ENCODE measurements at places on chromosomes 11 and 22. TPM values are rescaled to one million over a fixed set of nuclear protein-coding genes. Genes with fewer than 3 reads are reported as not detected.
A peak's percentile ranks its signal among the peaks of the same experiment; 100 is the strongest.

RBM4 gene
- polyA plus RNA-seq = 121 TPM

NLRP14 gene
- 0.09 TPM for polyA plus RNA-seq

GRCh38 chr22:36873614-36874308, 13.0 kb downstream of the NCF4 start:
- DNase-seq = no peak

GRCh38 chr11:7844986-7845385, 48.2 kb upstream of the OR5P2 start:
- no peak for DNase-seq

SLC22A9 gene
- 0.02 TPM for polyA plus RNA-seq

KIAA1671 gene
- polyA plus RNA-seq = 8.0 TPM

BIRC2 gene
- 95.9 TPM for polyA plus RNA-seq

TMEM191C gene
- polyA plus RNA-seq = 5.1 TPM

PKDREJ gene
- 0.02 TPM for polyA plus RNA-seq

KCNE3 gene
- 2.1 TPM for polyA plus RNA-seq

- DNase-seq = no peak
Observed at GRCh38 chr11:87022254-87022653, 15.5 kb upstream of the TMEM135 start.

- DNase-seq = no peak
Observed at GRCh38 chr22:29658176-29658575, 54.7 kb downstream of the NF2 start.

GRCh38 chr11:77063407-77063806, 3.4 kb upstream of the CAPN5 start:
- no peak for DNase-seq

GLB1L3 gene
- 1.8 TPM for polyA plus RNA-seq

DNA sequence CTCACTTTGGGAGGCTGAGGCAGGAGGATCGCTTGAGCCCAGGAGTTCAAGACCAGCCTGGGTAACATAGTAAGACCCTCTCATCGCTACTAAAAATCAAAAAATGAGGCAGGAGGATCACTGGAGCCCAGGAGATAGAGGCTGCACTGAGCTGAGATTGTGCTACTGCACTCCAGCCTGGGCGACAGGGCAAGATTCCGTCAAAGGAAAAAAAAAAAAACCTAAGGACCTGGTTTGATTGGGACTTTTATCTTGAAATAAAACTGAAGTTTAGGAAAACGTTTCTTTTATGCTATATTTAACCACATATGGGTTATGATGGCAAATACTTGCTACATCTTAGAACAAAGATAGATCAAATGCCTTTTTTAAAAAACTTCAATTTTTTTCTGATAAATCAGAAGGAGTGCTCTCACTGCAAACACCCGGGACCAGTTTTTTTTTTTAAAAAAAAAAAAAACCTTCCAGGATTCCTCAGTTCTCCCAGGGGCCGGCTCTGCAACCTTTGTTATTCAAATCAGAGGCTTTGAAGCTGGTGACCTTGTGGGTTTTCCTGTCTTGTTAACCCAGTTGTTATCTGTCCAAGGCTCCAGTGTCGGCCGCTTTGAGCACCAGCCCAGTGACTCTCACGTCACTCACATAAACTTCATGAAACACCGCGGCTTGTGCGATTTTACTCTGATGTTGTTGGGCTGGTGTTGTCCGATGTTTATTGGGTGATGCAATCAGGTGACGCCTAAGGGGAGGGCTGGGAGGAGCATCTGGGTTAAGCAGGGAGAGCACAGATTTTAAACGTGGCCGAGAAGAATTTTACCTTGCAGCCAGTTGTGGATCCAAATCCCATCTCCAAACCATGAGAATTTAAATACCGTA, 24.7 kb upstream of the SLC22A12 start:
- peak; percentile 32 for DNase-seq

DNA sequence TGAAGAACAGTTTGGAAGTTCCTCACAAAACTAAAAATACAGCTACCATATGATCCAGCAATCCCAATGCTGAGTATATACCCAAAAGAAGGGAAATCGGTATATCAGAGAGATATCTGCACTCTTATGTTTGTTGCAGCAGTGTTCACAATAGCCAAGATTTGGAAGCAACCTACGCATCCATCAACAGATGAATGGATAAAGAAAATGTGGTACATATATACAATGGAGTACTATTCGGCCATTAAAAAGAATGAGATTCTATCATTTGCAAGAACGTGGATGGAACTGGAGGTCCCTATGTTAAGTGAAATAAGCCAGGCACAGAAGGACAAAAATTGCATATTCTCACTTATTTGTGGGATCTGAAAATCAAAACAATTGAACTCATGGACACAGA, 46.5 kb downstream of the XRRA1 start:
- DNase-seq = no peak

DNA sequence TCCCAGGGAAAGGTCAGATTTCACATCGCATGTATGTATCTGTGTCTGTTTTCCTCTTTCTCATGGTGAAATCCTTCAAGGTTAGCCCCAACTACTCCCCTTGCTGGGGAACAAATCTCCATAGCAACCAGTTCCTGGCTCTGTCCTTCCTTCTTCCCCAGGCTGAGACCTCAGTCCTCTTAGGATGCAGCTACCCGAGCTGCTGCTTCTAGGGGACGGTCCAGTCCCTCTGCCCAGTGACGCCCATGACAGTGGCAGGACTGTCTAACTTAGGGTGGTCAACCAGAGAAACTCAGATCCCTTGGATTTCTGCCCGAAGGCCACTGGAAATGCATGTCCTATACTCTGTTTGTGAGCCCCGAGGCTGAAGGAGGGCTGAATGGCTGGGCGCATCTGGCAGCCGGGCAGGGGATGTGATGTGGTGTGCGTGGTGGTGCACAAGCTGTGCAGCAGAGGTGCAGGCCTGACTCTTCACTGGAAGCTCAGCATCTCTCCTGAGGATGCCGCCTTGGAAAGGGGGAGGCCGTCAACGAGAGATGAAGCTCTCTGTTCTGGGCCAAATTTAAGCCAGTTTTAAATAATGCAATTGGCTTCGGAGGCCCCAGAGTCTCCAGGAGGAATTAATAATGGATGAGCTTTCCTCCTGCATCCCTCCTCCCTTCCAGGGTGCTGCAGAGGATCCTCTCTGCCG, 118.7 kb upstream of the B3GAT1 start:
- no peak for DNase-seq

BAD gene
- 64.1 TPM for polyA plus RNA-seq

- DNase-seq = no peak
Observed at GRCh38 chr11:86595451-86595850, 77.0 kb downstream of the ME3 start.

GRCh38 chr22:19723983-19724827, 866 bp downstream of the GP1BB start:
- DNase-seq = no peak

EXPH5 gene
- 1.8 TPM for polyA plus RNA-seq

DNA sequence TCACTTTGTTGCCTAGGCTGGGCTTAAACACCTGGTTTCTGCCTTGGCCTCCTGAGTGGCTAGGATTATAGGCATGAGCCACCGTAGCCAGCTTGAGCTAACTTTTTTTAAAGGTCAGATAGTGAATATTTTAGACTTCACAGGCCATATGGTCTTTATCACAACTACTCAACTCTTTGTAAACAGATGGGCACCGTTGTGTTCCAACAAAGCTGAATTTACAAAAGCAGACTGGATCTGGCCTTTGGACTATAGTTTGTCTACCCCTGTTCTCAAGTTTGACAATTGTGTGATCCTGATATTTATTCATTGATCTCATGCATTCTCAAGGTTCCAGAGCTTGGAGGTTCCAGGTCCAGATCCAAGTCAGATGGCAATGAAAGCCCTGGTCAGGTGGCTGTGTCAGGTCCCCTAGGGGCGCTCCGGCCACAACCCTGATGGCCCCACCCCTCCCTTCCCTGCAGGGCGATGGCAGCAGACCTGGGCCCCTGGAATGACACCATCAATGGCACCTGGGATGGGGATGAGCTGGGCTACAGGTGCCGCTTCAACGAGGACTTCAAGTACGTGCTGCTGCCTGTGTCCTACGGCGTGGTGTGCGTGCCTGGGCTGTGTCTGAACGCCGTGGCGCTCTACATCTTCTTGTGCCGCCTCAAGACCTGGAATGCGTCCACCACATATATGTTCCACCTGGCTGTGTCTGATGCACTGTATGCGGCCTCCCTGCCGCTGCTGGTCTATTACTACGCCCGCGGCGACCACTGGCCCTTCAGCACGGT, 15.8 kb downstream of the P2RY2 start:
- no peak for DNase-seq

DNA sequence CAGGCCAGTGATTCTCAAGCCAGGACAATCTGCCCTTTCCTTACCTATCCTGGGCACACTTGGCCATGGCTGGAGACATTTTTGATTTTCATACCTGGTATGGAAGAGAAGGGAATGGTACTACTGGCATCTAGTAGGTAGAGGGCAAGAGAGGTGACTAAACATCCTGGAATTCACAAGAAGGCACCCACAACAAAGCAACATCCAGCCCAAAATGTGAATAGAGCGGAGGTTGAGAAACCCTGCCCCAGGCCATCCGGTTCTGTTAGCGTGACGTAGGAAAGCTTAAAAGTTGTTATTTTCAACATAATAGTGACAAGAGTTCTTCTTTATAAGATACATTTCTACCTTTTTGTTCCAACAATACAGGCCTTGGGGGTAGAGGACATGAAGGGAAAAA, 114.9 kb upstream of the ALX4 start:
- no peak for DNase-seq

DNA sequence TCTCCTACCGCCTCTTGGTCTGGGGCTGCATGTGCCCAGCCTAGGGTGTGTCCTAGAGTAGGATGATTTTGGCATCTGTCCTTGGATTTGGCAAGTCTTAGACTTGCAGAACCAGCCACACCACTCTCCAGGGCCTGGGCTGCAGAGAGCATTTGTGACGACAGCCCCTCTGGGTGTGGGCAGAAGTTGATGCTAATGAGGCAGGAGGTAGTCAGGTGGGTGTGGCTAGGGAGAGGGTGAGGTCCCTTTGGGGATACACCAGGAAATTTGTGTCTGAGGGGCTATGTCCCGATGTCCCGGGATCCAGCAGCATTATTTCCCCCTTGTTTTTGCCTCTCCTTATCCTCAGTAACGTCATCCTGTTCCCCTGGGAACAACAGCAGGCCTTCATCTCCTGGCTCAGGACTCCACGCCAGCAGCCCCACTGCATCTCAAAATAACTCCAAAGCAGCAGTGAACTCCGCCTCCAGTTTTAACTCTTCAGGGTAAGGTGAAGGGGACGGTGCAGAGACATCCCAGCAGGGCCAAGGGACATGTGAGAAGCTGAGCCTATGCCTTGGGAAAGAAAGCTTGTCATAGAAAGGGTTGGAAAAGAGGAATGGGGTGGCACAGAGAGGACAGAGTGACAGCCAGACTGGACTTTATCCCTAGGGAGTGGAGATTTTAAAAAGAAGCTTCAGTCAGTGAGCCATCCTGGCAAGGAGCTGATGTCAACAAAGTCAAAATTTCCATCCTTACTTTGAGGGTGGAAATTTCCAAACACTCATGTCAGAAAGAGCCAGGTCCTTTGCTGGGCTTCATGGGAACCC, 8.0 kb upstream of the TLCD5 start:
- no peak for DNase-seq

DNA sequence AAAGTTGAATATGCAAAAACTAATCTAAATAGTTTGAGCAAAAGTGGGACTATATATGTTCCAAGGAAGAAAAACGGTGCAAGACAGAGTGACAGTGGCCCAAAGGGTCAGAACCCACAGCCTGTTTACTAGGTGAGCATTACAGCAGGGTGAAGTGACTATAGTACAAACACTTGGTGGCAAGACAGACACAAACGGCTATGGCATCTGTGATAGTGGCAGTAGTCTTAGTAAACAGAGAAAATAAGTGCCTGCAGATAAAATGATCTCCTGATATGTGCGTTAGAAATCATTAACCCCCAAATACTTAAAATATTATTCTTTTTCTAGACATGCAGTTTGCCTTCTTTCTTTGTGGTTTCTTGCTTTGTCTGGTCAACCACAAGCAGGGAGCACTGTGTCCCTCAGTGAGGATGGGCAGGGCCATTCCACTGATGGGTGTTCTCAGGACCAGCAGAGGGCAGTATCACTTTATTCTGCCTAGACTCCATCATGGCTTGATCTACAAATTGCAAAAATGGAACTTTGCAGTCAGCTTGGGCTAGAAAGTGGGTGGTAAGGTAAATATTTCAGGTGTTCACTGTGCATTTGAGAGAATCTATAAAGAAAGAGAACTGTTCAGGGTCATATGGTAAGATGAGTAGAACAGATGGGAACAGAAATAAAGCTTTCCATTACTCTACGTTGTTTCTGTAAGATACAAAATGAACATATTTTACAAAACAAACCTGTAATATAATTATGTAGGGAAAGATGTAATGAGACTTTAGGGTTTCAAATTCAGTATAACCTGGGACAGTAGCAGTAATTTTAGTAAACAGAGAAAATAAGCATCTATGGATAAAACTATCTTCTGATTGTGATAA, 198.2 kb downstream of the SWAP70 start:
- peak; percentile 28 for DNase-seq

- no peak for DNase-seq
Observed at GRCh38 chr22:49398115-49398514, 429.6 kb downstream of the BRD1 start.

DNA sequence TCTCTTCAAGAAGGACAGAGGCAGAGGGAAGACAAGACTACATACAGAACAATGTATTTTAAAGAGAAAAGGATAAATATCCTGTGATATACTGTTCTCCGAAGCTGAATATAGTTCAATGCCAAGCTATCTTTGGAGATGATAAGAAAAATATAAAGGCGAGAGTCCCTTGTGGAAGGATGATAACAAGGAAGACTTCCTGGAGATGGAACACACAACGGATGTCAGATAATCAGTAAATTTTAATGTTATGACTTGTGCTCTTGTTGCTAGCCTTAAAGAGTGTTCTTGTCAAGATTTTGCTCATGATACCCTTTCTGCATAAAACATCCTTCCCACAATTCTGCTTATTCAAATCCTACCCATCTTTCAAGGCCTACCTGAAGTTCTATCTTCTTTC, 6.8 kb upstream of the CTR9 start:
- no peak for DNase-seq

- DNase-seq = no peak
Observed at GRCh38 chr11:26834601-26835000, 112.7 kb upstream of the SLC5A12 start.

- DNase-seq = no peak
Observed at GRCh38 chr11:101917226-101917625, 904 bp upstream of the ANGPTL5 start.

DNA sequence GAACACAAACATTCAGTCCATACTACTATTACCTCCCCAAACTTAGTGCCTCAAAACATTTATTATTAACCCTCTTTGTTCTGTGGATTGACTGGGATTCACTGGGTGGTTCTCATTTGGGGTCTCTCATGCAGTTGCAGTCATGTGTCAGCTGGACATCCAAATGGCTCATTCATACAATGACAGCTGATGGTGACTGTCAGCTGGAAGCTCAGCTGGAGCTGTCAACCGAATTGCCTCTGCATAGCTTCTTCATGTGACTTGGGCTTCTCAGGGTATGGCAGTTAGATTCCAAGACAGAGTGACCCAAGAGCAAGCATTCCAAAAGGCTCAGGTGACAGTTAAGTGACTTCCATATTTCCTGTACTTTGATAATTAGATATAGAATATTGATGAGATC, 85.2 kb downstream of the CCDC34 start:
- DNase-seq = no peak

- DNase-seq = no peak
Observed at GRCh38 chr11:2209900-2210321, 38.3 kb upstream of the TH start.

GRCh38 chr11:122019908-122020694, 95.9 kb downstream of the BLID start:
- no peak for DNase-seq

ROM1 gene
- 7.6 TPM for polyA plus RNA-seq

- DNase-seq = no peak
Observed at GRCh38 chr11:134750619-134751018, 338.6 kb upstream of the B3GAT1 start.

GRCh38 chr11:114074546-114075343, 15.2 kb downstream of the ZBTB16 start:
- no peak for DNase-seq

CD6 gene
- 74.1 TPM for polyA plus RNA-seq

All from thymus (tissue), 14 donors.